Bladder microvascular endothelial cell (primary cell): ENCODE measurements at places on chromosomes 6 and 20. TPM values are rescaled to one million over a fixed set of nuclear protein-coding genes. Genes with fewer than 3 reads are reported as not detected.

Gene SNX21
- 10.2 and 13.4 TPM in 2 replicates for total RNA-seq

Gene FAM110A
- 0.97 and 2.0 TPM in 2 replicates for total RNA-seq

Gene DNAAF9
- total RNA-seq, result 11.0 and 20.0 TPM in 2 replicates

Gene PRSS35
- 0.16 TPM in 1 of 2 replicates, not detected in the other for total RNA-seq

Gene RAMACL
- total RNA-seq, result 1.8 and 13.3 TPM in 2 replicates

Gene DSN1
- total RNA-seq, result 21.0 and 22.8 TPM in 2 replicates

Gene ECT2L
- total RNA-seq, result not detected in 2 replicates

Gene LRP11
- total RNA-seq, result 12.0 and 24.0 TPM in 2 replicates

Gene SPEF1
- total RNA-seq, result 0.13 TPM in 1 of 2 replicates, not detected in the other

Gene WDR27
- total RNA-seq, result 21.9 and 41.0 TPM in 2 replicates

Gene C6orf15
- not detected in 2 replicates for total RNA-seq

Gene TMEM63B
- 17.2 and 44.9 TPM in 2 replicates for total RNA-seq

Gene LPIN3
- 0.94 and 2.3 TPM in 2 replicates for total RNA-seq

Gene TOX2
- total RNA-seq, result 0.97 and 1.7 TPM in 2 replicates

Gene CLPSL2
- total RNA-seq, result not detected in 2 replicates

Gene RBM38
- total RNA-seq, result 13.4 and 25.2 TPM in 2 replicates

Gene MATN4
- 0.06 TPM in 1 of 2 replicates, not detected in the other for total RNA-seq

Gene NANP
- total RNA-seq, result 4.2 and 7.6 TPM in 2 replicates

Gene TSHZ2
- total RNA-seq, result 0.65 and 1.5 TPM in 2 replicates

Gene AKAP7
- 1.8 and 2.9 TPM in 2 replicates for total RNA-seq

Gene SNRPB2
- 25.1 and 45.4 TPM in 2 replicates for total RNA-seq

Gene EZR
- 78.2 and 86.6 TPM in 2 replicates for total RNA-seq

Gene TRERF1
- under 0.01 and 0.06 TPM in 2 replicates for total RNA-seq

Gene TFAP2B
- not detected in 2 replicates for total RNA-seq

Gene TFAP2C
- total RNA-seq, result under 0.01 TPM in 1 of 2 replicates, not detected in the other

Gene SLC25A27
- 2.1 and 3.3 TPM in 2 replicates for total RNA-seq

Gene CYP21A2
- not detected in 2 replicates for total RNA-seq

Gene NR2E1
- not detected in 2 replicates for total RNA-seq

Gene NFATC2
- total RNA-seq, result 2.1 and 7.5 TPM in 2 replicates

Gene PSMA7
- total RNA-seq, result 407 and 459 TPM in 2 replicates

Gene TPD52L1
- total RNA-seq, result 3.8 and 5.3 TPM in 2 replicates

Gene CST4
- total RNA-seq, result not detected in 2 replicates

Gene FKBP1C
- 0.32 and 0.38 TPM in 2 replicates for total RNA-seq

Gene OLIG3
- total RNA-seq, result not detected in 2 replicates

Gene GLO1
- total RNA-seq, result 88.2 and 99.8 TPM in 2 replicates

Gene NINL
- total RNA-seq, result 4.4 and 23.9 TPM in 2 replicates

Gene SLC32A1
- total RNA-seq, result under 0.01 TPM in 1 of 2 replicates, not detected in the other

Gene SIRPB1
- total RNA-seq, result 0.16 and 3.3 TPM in 2 replicates

Gene BANF2
- total RNA-seq, result not detected in 2 replicates

Gene ZFP57
- total RNA-seq, result not detected in 2 replicates

Gene PRRT1
- total RNA-seq, result not detected in 2 replicates

Gene TP53TG5
- total RNA-seq, result not detected in 2 replicates

Gene DCDC2
- under 0.01 and 0.06 TPM in 2 replicates for total RNA-seq

Gene PLN
- not detected in 2 replicates for total RNA-seq

Gene SLC22A2
- not detected in 2 replicates for total RNA-seq

Gene IMPG1
- not detected in 2 replicates for total RNA-seq

Gene MEP1A
- not detected in 2 replicates for total RNA-seq

Gene OR2H1
- total RNA-seq, result not detected in 2 replicates

Gene B3GALT4
- 4.8 and 10.0 TPM in 2 replicates for total RNA-seq

Gene TSBP1
- not detected in 2 replicates for total RNA-seq

Gene HLA-DOB
- not detected in 2 replicates for total RNA-seq

Gene LHFPL5
- total RNA-seq, result not detected in 2 replicates

Gene SLC22A3
- total RNA-seq, result not detected in 2 replicates

Gene IYD
- total RNA-seq, result not detected in 2 replicates

Gene MEI4
- total RNA-seq, result under 0.01 TPM in 1 of 2 replicates, not detected in the other
